ENCODE measurements at places on chromosomes 2 and 18.

GRCh38 chr18:79627750-79628294 lies 51.8 kb upstream of the CTDP1 start:
- no peak for DNase-seq

GRCh38 chr2:70557171-70557838 lies 3.7 kb upstream of the TGFA start:
- DNase-seq = peak; percentile 40

- DNase-seq = no peak
Observed at GRCh38 chr2:30872797-30873196, 65.6 kb upstream of the CAPN13 start.

DNA sequence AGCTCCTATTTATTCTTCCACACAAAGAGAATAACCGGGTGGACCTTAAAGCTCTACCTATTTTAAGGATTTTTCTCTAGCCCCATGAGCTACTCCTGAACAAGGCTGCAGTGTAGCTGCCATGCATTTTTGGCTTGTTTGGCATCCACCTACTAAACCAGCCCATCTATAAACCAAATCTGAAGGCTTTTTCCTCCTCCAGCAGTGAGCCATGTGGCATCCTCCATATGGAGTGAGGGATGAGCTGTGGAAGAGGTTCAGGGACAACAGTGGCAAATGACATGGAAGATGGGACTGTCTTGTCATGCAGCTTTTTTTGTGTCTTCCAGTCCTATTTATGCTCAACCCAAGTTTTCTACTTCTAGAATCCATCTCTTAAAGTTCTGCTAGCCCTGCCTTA lies 100.2 kb downstream of the GALNT3 start:
- no peak for DNase-seq

Data from NCI-H1436 (cell line).